ENCODE measurements at places on chromosomes 6 and 20.

- DNase-seq, result no peak
Measured at GRCh38 chr6:69976591-69977090, 110.3 kb downstream of the COL19A1 start.

DNA sequence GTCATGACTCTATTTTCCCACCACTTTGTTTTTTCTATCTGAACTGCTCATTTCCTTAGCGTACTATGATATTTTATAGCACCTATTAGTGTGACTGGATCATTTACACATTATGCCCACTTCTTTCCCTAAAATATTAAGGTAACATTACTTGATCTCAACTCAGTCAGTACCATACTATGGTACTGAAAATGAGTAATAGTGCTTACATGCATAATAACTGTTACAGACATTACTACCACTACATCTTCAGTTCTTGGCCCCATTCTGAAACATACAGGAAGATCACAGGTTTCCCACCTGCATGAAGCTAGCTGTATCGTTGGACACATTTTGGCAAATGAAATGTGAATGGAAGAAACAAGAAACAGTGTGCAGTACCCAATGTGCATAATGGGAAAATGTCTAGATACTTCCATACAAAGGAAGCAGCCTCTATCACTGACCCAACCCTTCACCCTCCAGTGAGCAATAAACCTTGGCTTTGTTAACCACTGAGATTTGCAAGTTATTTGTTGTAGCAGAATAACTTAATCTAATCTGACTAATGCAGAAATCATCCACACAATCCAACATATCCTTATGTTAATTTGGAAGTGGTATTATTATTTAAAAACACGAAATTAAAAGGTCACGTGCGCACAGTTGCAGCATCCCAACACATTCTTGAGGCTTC lies 108.6 kb upstream of the DOK5 start:
- DNase-seq, result no peak

- DNase-seq, result no peak
Measured at GRCh38 chr6:89359561-89359960, 7.0 kb upstream of the UBE2J1 start.

DNA sequence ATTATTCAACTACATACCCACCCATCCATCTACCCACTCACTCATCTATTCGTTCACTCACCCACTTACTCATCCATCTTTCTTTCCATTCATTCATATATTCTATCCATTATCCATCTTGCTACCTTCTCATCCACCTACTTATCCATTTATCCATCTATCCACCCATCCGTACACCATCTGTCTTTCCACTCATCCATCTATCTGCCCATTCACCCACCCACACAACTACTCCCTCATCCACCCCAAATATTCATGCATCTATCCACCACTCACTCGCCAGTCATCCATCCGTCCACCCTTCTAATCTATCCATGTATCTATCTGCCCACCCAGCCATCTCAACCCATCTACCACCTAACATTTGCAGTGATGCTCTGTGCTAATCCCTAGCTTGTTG lies 13.6 kb upstream of the KCNB1 start:
- no peak for DNase-seq

DNA sequence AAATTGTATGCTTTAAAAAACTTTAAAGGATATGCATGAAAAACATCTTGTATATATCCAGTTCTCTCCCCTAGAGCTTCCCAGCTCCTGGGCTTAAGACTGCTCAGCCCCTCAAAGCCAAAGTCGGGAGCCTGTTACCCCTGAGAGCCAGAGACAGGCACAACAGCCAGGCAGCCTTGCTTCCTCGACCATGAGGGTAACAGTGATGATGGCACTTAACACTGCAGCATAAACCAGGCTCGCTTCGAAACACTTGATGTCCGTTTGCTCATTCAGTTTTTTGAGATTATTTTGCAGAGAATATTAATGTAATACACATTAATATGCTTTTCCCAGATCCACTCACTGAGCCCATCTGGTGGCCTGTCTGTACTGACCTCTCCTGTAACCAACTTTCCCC lies 47.2 kb downstream of the RPP40 start:
- DNase-seq, result no peak

DNA sequence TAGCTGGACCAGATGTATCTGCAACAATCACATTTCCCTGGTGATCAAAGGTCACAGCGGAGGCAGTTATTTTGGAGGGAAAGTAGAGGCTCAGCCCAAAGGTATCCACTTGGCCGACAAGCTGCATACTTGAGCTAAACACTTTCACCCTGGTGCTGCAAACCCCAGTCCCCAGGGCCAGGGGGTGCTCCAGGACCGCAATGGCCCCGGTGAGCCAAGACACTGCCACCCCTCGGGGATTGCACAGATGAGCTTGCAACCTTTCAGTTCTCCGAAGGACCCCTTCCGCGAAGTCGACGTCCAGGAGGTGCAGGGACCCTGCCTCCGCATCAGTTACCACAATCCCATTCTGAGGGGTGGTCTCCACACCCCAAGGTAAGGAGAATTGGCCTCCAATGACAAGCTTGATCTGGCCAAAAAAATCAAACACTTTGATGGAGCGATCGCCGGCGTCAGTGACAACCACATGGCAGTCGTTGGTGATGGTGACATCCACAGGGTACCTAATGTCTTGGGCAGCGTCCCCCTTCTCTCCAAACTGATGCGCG lies 823 bp downstream of the NHLRC1 start:
- DNase-seq, result peak; percentile 55
